ENCODE measurements at places on chromosomes 5 and 9.

- DNase-seq = no peak
Observed at GRCh38 chr9:17846948-17847655, 268.2 kb downstream of the SH3GL2 start.

GRCh38 chr5:88680253-88681132 lies 202.5 kb downstream of the MEF2C start:
- no peak for DNase-seq

- DNase-seq = no peak
Observed at GRCh38 chr5:79168031-79168430, 56.4 kb downstream of the BHMT start.

DNA sequence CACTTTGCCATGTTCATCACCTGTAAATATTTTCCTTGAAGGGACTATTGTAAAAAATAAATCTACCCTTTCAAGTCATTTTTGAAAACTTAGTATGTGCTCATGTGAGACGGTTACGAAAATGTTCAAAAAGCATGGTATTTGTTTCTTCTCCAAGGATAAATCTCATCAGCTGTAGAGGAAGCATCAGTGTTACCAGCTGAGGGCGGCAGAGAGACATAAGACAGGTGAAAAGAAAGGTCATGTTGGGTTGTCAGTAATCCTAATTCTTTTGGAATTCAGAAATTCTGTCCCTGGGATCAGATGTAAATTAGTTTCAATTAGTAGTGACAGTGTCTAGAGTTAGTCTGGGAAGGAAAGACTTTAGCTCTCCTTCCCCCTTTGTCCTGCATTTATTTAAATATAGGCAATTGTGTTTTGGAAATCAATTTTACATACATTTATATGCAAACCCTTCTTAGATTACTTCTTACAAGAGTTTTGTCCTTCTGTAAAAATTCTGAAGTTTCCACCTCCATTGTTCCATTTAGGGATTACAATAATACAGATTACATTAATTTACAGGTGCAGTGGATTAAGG lies 791.9 kb upstream of the CDH6 start:
- DNase-seq = peak; percentile 16

DNA sequence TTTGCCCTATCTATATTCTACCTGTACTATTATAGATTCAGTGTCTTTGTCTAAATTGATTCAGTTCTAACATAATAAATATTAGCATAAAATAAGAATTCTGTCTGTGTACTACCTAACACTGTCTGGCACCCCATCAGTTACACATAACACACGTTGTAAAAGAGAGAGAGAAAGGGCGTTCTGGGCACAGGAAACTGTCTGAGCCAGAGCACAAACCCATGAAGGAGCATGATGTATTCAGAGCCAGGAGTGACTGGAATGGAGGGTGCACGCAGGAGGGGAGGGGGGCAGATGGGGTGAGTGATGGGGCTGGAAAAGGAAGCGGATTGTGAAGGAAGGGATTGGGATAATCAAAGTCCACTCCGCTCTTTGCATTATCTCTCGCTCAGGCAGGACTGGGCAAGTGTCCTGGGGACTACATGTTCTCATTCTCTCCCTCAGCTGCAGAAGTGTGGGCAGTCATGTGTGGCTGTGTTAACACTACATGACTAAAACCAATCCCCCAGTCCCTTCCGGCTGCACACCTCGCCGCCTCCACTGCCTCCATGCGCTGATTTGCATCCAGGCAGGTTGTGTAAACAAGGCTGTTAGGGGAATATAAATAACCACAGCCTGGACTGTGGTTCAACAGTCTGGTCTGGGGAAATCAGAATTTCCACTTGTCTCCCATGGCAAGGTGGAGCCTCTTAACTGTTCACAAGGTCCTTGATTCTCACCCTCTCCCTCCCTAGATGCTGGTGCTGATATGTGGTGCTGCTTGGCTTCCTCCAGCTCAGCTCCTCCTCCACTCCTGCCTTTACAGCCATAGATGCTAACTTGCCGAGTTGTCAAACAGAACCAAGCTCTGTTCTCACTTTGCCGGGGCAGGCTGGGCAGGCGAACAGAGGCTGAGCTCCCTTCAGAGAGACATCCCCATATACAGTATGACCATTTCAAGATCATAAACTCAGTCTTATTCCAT lies 367.5 kb upstream of the BRINP1 start:
- DNase-seq = no peak

DNA sequence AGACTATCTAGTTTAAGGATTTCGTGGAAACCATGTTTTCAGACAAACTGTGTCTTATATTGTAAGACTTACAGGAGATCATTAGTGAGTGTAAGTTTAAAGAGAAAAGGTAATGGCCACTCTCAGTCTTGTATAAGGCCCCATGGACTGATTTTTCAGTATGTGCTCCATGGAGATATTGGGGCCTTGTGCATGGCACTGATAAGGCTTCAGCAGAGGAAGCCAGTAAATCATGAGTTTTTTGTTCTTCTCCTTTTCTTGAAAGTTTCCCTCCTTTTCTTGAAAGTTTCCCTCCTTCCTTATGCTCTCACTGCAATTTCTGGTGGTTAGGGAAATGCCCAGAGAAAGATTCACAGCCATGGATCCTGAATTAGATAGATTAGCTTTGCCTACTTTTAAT lies 471.3 kb downstream of the LRRC70 start:
- DNase-seq = no peak

- DNase-seq = peak; percentile 12
Observed at GRCh38 chr9:114033397-114034103, 44.5 kb downstream of the AMBP start.

GRCh38 chr5:78076351-78076750 lies 218.1 kb downstream of the AP3B1 start:
- no peak for DNase-seq

Measured in fibroblast of the conjunctiva (primary cell).